ENCODE measurements at places on chromosomes 16 and 17.

DNA sequence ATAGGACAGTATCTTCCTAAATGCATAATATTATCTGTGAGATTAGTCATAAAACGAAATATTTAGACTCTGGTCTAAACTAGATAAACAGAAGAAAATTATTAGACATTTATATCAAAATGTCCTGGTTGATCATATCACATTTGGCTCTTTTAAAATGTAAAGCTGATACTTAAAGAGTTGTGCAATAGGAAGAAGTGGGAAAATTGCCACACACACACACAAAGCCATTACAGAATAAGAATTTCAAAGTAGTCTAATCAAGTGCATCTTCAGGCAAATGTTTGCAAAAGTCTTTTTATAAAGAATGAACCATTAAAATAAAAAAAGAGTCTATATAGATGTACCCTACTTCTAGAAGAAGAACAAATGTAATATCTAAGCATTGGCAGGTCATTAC, 301.7 kb downstream of the KIF2B start:
- DNase-seq, result no peak

- no peak for DNase-seq
Observed at GRCh38 chr16:78896280-78896679, 704.3 kb downstream of the MAF start.

DNA sequence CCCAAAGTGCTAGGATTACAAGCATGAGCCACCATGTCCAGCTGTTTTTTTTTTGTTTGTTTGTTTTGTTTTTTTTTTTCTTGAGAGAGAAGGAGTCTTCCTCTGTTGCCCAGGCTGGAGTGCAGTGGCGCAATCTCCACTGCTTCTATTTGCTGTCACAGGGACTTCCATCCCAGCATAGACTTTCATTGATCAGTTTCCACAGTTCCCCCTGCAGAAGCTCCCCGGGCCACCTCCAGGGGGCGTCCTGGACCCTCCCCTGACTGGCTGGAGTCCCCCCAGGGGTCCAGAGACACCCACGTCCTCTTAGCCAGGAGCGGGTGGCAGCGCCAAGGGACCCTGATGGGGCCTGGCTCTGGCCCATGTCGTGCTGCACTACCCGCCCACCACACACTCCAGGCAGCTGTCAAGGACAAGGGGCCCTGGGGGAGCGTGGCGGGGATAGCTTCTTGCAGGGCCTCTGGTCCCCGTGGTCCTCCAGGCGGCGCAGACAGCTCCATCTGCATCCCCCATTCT, 3.1 kb upstream of the NPW start:
- DNase-seq, result no peak

DNA sequence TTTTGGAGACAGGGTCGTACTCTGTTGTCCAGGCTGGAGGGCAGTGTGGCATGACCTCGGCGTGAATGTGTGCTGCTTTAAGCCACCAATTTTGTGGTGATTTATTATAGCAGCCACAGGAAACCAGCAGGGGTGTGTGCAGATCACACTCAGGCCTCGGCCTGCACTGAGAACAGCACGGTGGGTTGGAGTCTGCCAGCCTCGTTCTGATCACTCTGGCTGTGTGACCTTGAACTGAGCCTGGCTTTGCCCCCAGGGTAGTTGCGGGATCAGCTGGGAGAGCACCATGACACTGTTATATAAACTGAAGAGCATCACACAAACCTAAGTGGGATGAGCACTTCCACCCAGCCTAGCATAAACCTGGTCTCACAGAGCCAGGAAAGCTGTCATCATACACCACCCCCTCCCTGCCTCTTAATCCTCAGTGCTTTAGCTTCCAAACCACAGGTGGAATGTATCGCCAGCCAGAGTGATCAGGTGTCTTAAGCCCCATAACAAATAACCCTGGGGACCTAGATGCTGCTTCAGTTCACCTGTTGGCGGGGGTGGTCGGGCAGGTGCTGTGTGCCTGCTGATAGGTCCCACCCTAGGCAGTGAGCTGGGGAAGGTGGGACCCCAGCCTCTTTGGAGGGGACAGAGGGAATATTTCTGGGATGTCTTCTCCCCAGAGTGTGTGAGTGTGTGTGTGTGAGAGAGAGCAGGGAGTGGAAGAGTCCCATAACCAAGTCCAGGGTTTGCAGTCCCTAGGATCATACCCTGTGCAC, 28.6 kb upstream of the NDRG4 start:
- no peak for DNase-seq

DNA sequence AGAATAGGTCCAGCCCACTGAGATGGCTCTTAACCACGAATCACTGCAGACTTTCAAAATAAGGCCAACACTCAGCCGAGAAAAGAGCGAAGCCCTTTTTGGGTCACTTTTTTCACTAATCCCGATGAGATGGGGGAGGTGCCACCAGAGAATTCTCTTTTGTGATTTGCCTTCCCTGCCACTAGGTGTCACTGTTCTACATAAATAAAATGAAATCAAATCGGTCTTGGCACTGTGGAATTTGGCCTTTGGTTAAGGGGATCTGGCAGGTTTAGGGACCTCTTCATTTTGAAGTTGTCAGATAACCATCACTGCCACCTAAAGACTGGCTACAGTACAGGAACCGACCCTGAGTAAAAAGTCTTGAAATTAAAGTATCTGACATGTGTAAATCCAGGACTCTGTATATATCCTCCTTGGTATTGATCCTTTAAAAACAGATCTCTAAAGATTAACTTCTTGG, 147.0 kb downstream of the HS3ST4 start:
- peak; percentile 50 for DNase-seq

GRCh38 chr17:37406635-37407461, at the start of the genes ACACA and TADA2A:
ACACA (minus strand) TSS chr17:37406836; CDS start chr17:37406299, 537 bp downstream.
TADA2A (plus strand) TSS chr17:37406886; CDS start chr17:37411366, 4,480 bp downstream.
- DNase-seq, result peak; percentile 18

GRCh38 chr17:77684803-77685798, 273.4 kb upstream of the TNRC6C start:
- DNase-seq, result no peak

GRCh38 chr17:32936894-32937500, 9.0 kb downstream of the TMEM98 start:
- DNase-seq, result peak; percentile 82

GRCh38 chr16:3195975-3196374, 8.0 kb downstream of the OR1F1 start:
- no peak for DNase-seq

DNA sequence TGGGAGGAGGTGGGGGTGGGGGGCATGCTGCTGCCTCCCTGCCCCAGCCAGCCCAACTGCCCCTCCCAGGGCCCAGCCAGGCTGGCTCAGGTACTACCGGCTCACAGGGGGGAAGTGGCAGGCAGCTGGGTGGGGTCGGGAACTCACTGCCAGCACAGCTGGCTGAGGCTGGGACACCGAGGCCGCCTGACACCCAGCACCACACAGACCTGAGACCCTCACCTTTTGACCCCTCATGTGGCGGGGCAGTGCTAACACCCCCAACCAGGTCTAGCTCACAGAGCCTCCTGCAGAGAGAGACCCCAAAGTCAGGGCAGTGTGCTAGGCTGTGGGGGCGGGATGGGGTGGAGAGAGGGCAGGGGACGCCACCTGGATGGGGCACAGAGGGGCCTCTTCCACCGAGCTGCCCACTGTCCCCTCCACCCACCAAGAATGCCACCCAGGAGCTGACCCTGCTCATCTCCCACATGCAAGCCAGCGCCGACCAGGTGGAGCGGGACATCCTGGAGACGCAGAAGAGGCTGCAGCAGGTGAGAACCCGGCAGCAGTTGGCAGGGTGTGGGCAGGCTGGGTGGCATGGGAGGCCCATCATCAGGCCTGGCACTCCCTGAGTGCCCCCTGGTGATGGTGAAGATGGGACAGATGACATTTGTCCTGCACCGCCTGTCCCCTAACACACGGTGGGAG, 3.0 kb downstream of the EVPLL start:
- no peak for DNase-seq

DNA sequence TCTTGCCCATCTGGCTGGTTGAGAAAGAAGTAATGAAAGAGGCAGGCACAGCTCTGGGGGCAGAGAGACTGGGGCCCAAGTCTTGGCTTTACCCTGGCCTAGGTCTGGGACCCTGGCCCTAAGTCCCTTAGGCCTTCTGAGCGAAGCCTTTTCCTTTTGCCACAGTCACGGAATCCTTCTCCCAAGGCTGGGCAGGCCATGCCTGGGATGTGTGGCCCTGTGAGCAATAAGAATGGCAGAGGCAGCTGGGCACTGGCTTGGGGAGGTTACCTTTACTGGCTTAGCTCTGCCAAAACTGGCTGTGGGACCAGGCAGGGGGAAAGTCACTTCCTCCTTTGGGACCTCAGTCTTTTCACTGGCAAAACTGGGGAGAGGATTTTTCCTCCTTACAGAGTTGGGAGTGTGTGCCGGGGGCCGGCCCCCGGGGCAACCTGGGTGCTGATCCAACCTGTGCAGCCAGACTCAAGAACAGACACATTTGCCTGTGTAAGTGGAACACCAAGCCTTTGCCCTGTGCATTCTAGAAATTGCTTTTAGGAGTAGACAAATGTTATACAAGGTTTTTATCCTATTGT, 12.9 kb downstream of the FOXF1 start:
- no peak for DNase-seq

DNA sequence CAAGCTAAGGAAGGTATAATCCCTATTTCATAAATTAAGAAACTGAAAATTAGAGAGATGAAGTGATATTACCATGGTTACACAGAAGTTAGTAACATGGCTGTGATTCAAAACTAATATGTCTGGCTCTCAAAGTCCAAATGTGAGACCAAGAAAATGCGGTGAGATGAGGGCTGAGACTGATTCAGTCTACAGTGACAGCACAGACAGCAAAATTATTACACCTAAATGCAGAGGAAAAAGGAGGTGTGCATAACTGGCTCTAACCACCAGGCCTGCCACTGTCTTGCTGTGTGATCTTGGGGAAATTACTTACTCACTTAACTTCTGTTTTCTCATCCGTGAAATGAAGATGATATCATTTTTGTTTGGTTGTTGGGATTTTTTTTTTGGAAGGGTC, 270.0 kb upstream of the SOX9 start:
- no peak for DNase-seq

- no peak for DNase-seq
Observed at GRCh38 chr17:61393550-61393903, 6.1 kb upstream of the TBX2 start.

DNA sequence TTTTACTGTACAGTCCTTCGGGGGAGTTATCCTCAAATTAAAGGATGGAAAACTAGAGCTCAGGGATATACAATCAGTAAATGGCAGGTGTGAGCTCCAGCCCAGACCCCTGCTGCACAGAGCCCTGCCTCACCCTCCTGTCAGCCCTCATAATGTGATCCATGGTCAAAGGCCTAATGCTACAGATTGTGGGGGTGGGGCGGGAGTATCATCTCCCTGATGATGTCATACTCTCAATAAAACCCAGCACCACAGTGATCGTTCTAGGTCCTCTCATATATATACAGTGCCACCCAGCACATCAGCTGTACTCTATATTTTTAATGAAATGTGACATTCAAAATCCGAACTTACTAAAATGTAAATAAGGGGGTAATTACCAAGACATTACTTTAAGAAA, 61.5 kb downstream of the SLC39A11 start:
- DNase-seq, result no peak

DNA sequence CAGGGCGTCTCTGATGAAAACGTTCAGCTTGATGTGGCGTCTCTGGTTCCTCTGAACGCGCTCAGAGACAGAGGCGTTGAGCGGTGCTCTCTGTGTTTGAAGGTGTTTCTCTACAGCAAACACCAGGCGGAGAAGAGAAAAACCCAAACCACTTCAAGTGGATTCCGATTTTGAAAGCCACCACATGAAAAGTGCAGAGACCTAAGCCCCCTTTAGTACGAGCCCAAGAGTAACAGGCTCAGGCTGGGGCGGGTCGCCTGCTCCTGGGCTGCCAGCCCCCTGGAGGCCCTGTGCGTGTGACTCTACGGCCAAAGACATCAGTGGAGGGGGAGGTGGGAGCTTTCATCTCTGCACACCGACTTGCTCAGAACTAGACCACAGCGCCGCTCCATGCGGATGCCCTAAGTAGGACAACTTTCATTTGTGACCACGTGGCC, 328.4 kb downstream of the MAF start:
- DNase-seq, result no peak

DNA sequence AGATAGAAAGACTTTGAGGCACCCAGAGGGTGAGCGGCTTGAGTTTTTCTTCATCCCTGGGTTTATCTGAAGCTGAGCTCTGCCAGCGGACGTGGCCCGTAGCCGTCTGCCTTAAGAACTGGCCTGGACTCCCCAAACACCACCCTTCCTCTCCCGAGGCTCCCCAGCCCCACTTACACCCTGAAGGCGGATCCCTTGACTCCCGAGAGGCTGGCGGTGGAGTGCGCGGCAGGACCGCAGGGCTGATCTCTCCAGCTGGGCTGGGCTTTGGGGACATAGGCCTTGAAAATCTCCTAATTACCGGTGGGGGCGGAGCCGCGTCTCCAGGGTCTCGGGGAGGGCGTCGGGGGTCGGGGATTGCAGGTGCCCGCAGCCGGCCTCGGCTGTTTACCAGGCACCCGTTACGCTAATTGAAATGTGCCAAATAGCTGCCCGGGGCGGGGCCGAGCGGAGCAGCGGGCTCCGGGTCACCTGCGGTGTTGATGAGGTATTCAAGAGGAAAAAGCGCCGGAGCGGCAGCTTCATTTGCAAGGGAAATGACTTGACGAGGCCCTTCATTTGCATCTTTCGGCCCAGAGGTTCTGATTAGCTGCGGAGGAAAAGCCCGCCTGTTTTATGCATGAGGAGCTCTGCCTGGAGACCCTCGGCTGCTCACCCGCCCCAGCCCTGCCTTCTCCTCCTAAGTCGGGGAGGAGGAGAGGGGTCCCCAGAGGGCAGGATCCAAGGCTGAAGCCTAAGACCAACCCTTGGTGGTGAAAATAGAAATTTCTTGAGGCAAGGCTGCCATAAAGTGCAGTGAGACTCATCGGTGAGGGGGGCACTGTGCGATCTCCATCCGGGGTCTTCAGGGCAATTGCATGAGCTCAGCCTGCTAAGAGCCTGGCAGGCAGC, 100.7 kb downstream of the MGAT5B start:
- DNase-seq, result peak; percentile 94

DNA sequence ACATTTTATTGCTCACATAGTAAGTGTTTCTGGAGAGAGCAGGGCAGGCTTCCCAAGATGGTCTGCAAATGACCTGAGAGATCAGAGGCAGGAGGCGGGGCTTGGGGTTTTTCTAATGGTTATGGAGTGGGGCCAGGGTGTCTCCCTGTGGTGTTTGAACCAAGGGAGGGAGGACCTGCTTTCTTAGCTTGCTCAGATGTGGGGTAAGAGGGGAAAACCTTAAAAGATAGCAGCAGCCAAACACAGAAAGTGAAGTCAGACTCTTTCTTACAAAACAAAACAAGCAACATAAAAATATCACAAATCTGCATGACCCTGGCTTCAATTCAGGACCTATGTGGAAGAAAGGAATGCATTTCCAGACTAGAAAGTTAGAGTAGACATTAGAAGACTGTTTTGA, 22.9 kb upstream of the DNAJA2 start:
- no peak for DNase-seq

Data from iPS DF 6.9 (cell line).